ENCODE measurements at places on chromosomes 1 and 21.

GRCh38 chr1:32316903-32317277 lies 19.1 kb downstream of the MARCKSL1 start:
- no peak for ATAC-seq

GRCh38 chr21:24310788-24311187 lies 1296.5 kb downstream of the MRPL39 start:
- ATAC-seq = no peak

DNA sequence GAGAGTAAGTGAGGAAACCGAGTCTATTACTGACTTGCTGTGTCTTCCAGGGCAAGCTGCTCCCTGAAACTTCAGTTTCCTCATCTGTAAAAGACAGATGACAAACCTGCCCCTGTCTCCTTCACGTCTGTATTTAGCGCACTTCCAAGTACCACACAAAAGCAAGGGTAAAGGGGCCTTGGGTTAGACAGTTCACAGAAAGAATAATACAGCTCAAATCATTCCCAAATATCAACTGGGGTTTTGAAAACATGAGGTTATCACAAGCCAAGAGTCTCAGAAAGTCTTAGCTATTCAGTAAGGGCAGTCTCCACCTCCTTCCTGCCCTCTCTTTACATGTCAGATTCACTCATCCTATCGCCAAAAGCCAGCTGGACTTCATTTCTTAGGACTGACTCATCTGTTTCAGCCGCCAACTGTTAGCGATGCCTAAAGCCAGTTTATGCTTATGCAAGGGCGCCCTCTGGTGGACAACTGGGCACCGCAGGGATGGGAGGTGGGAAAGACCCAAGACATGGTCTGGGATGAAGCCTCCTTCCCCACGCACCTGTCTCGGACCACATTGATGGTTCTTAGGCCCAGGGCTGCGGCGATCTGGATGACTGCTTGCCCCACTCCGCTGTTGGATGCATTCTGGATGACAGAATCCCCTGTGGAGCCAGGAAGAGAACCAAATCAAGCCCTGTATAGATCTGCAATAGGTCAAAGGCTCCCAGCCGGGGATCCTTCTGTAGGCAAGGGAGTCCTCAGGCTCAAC lies 21.1 kb upstream of the SRSF4 start:
- ATAC-seq = peak; percentile 100

GRCh38 chr21:44279354-44280260 lies 6.1 kb upstream of the AIRE start:
- ATAC-seq = no peak

DNA sequence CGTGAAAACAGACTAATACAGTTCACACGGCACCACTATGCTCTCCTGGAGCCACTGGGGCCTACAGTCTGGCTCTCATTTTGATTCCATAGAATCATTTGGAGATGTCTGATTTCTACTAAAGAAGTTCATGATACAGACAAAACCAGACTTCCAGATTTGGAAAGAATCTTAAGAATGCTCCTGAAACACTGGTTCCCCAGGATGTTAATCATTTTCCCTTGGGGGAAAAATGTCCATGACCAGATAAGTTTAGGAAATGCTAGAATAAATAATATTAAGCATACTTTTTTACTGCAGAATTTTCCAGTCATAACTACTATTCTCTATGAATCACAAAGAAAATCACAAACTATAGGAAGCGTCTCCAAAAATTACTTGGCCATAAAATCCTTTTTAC lies 63.0 kb upstream of the RGS7 start:
- ATAC-seq = no peak

DNA sequence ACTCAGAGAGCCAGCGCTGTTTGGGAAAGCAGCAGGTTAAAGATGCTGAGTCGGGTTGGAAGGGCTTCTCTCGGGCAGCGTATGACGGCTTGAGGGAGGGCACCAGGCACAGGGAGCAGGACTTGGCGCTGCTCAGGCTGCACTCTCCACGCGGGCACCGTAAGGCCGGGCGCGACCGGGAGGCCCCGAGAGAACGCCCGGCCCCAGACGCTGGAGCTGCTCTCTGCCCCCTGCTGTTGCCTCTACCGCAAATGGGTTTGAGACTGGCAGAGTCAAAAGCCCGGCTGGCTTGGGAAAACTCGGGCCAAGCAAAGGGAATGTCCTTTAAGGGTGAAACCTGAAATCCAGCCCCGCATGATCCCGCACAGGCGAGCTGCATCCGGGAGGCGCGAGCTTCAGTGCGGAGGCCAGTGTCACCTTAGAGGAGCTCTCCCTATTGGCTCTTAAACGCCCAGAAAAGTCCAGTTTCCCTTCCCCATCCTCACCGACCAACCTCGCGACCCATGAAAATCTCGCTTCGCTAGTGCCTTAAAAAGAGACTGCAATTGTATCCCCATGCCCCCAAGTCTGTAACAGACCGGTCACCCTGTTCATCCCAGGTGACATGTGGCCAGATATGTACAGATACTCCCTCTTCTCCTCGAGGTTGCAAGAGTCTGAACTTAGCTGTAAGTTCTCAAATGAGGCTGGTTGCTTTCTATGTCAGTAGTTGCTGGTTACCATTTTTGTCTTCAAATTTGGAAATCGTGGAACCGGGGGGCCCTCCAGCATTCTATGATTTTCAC lies 1.1 kb downstream of the PRRX1 start:
- peak; percentile 10 for ATAC-seq

GRCh38 chr1:60589916-60590315 lies 492.4 kb upstream of the NFIA start:
- ATAC-seq = no peak

- ATAC-seq = no peak
Observed at GRCh38 chr1:167631936-167632614, 2.0 kb downstream of the RCSD1 start.

DNA sequence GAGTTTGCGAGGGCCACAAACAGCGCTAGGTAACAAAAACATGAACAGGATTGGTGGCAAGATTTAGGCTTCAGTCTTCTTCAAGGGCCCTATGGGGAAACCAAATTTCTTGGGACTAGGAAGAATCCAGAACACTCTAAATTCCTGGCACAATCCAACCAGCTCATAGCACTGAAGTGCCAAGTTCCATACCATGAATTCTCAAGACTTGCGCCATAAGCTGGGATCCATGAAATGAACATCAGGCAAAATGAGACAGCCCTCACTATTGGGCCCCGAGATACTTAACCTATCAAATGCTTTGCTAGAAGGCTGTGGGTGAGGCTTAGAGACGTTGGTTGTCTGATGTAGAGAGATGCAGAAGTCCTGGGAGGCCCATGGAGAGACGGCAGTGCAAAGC lies 322.1 kb downstream of the PAPPA2 start:
- no peak for ATAC-seq

DNA sequence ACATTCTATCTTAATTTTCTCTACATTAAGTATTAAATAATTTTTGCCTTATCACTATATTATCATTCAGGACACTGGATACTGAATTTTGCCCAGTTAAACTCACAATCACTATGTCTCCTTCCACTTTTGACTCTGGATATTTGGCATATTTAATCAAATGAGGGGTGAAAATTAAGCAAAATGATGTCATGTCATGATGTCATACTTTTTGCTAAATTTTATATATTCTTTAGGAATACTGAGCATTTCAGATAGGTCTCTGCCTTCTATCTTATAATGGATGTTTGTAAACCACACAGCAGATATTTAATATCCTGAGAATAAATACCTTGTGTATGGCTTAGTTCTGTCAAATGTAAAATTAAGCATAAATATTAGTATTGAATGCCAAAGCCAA lies 79.5 kb upstream of the HIVEP3 start:
- no peak for ATAC-seq

DNA sequence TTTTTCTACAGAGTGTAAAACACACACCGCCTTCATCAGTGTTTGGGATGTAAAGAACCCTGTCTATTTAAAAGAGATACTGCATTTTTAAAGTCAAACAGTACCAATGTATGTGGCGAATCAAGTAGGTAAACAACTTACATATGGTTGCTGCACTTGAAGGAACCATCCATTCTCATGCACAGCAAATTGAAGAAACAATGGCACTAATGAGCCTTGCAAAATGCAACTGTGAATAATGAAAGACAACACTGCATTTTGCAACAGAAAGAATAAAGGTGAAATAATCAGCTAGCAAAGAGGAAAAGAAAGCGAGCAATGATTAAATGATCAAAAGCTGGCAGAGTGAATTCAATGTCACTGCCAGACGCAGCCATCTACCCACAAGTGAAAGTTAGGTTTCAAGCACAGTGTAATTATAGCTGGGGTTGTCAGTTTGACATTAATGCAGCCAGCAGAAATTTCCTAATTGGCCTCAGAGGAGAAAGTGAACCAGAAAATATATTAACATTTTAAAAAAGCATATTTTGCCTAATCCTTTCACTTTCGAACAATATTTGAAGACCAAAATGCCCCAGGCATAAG lies 10.9 kb upstream of the BARHL2 start:
- ATAC-seq = no peak

GRCh38 chr1:209767706-209768105 lies 11.9 kb downstream of the TRAF3IP3 start:
- ATAC-seq = no peak

DNA sequence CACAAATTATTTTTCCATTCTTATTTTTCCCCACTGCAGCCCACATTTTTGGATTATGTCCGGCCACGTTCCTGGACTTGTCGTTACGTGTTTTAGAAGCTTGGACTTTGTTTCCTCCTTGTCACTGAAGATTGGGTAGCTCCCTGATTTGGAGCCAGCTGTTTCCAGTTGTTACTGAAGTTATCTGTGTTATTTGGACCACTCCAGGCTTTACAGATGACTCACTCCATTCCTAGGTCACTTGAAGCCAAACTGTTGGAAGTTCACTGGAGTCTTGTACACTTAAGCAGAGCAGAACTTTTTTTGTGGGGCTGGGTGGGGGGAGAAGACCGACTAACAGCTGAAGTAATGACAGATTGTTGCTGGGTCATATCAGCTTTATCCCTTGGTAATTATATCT lies 12.2 kb upstream of the AXDND1 start:
- peak; percentile 70 for ATAC-seq

DNA sequence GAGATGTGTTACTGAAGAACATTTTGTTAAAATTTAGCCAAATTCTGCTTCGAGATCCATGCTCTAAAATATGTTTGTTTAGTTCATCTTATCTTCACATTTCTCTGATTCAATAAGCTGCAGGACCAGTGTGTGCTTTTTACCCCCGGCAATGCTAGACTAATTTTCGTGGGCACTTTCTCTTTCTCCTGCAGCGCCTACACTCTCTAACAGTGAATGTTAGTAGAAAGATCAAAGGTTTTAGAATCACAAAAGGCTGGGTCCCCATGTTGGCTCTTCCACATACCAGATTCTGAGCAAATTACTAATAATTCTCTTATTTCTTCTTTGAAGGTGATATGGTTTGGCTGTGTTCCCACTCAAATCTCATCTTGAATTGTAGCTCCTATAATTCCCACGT lies 8.5 kb downstream of the CHML start:
- no peak for ATAC-seq
